ENCODE measurements at places on chromosomes 6 and 20.

DNA sequence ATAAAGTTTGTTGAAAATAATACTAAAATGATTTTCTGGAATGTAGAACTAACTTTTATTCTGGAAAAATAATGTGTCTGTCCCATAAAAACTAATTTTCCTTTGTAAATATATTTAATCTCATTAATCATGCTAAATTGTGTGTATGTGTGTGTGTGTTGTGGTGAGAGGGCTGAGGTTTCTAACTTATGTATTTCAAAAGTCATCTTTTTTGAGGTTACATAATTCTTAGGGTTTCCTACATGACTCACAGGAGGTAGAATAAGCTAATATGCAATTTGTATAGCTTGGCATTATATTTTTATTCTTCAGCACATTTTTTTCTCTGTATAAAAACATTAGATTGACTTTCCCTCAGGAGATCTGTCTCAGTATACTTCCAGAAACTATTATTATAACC, 64.1 kb upstream of the CLVS2 start:
- no peak for DNase-seq

GRCh38 chr6:113598786-113599185, 258.4 kb upstream of the MARCKS start:
- DNase-seq, result no peak

GRCh38 chr6:142631517-142632385, 313.2 kb downstream of the HIVEP2 start:
- no peak for DNase-seq

GRCh38 chr6:14660806-14661579, 543.4 kb downstream of the CD83 start:
- no peak for DNase-seq

DNA sequence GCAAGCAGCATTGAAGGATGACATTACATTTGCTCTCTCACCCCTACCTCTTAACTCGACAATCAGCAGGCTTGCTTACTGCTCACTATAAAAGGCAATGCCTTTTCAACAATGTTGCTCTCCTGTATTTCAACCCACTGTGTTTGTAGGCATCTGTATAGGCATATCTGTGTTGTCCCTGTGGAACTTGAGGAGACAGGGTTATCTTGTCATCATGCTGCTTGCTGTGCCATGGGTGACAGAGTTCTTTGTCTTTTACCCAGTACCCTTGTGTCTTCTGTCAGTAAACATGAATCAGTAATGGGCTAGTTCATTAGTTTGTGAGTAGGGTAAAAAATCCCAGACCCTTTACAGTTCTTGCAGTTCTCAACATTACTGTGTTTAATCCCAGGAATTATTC, 25.2 kb downstream of the PHF3 start:
- DNase-seq, result no peak

DNA sequence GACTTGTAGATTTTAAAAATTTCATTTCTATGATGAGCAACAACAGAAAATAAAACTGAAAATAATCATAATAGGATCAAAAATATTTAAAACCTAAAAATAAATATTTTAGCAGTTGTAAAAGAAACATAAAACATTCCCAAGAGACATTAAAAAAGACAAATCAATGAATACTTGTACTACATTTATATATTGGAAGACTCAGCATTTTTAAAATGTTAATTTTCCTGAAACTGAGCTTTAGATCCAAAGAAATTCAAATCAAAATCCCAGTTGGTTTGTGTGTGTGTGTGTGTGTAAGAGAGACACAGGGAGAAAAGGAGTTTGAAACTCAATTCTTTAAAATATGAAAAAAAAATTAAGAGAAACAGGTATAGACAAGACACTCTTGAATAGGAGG, 38.7 kb upstream of the DSE start:
- DNase-seq, result no peak

- no peak for DNase-seq
These were observed 102.3 kb upstream of the FOXP4 start for GRCh38 chr6:41443616-41444525.

DNA sequence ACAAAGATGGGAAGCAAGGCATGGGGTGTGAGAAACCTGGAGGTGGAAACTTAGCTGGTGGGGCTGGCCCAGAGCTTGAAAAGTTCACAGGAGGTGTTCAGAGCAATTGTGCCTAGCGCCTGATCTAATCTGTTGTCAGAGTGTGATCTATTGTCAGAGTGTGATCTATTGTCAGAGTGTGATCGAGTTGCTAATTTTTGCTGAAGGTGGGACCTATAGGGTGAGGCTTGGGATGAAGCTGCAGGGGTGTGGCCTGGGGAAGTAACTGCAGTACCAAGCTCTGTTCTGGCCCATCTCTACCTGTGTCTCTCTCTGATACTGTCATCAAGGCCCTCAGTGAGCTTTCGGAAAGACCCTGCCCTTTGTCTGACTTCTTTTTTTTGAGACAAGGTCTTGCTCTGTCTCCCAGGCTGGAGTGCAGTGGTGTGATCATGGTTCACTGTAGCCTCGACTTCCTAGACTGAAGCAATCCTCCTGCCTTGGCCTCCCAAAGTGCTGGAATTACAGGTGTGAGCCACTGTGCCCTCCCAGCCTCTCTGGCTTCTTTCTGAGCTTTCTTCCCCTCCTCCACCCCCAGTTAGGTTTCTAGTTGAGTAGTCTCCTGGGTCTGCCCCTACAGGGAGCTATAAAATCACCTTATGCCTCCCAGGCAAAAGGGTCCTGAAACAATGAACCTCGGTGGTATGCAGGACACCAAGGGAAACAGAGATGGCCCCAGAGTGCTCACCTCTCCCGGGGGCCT, 150.8 kb upstream of the RNF24 start:
- no peak for DNase-seq

DNA sequence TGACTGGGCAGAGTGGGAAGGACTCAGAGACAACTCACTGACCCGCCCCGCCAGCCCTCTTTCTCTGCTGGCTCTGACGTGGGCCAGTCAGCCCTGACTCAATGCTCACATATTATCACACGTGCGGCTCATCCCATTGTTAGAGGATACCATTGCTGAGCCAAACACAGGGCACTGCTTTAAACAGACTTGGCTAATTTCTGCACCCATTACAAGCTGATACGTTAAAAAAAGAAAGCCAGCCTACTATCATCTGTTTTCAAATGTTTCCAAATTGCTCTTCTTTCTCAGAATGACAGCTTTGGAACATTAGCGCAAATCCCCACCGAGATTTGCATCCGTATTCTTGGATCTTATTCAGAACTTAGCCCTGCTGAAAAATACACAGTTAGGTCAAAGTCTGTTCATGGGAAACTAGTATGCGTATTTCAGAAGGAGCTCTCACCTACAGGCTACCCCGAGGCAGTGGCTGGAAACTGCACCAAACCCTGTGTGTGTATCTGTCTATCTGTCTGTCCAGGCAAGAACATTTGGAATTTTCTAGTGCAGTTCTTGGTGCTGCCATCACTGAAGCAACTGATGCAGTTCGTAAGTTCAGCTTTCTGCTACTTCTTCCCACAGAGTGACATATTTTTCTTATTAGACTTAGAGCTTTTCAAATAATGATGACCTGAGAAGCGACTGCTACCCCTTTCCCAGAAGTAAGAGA, 32.8 kb downstream of the RAMACL start:
- no peak for DNase-seq

- DNase-seq, result no peak
These were observed 25.9 kb downstream of the TAF4 start for GRCh38 chr20:62039738-62040137.

DNA sequence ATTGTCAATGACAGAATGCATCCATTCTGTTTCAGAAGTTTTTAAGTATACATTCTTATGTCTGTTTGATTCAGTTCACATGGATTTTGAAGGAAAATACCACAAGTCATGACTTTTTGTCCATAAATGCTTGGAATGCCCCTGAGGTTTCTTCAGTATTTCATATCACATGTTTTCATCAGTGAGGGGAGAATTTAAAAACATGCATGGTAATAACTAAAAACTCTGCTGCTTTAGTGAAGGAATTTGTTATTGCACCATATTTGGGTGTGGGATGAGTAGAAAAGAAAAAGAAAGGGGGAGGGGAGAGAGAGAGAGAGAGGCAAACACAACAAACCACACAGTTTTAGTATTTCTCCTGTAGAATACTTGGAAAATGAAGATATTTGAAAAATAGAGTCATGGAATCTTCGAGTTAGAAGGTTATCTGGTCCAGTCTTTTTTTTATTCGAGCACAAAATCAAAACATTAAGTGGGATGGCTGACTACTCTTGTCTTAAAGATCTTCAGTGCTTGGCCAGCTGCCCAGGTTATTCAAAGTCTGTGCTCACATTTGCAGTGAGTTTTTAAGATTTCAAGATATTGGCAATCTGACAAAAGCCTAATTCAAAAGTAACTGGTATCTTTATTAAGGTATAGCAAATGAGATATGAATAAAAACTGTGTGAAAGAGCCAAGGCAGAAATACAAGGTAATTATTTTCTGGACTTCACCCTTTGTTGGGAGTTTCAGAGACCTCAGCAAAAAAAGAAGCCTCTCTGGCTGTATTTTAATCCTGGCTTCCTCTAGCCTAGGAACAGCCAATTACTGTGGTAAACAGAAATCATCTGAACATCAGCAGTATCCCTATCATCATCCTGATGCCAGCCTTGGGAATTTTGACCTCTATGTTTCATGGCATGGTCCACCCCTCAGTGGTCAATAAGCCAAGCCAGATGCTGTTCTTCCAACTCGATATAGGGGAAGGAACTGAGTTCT, 687.9 kb upstream of the CITED2 start:
- DNase-seq, result no peak

DNA sequence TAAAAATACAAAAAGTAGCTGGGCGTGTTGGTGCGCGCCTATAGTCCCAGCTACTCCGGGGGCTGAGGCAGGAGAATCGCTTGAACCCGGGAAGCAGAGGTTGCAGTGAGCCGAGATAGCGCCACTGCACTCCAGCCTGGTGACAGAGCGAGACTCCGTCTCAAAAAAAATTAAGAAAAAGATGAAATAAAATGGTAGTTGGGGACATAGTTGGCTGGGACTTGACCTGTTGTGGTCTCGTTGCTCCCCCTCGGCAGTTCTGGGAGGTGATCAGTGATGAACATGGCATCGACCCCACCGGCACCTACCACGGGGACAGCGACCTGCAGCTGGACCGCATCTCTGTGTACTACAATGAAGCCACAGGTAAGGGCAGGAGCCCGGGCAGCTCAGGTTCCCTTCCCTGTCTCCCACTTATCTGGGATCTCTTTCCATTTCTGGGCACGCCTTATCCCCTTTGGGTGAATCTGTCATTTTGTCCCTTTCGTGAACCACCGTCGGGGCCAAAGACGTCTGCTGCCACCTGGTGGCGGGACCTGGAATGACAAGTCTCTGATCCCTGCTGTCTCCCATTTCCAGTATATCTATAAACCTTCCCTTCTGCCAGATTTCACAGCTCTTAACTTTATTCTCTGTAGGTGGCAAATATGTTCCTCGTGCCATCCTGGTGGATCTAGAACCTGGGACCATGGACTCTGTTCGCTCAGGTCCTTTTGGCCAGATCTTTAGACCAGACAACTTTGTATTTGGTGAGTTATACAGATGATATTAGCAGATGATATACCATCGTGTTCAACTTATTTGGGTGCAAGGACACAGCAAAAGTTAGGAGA, 2.3 kb downstream of the TUBB start:
- peak; percentile 51 for DNase-seq

DNA sequence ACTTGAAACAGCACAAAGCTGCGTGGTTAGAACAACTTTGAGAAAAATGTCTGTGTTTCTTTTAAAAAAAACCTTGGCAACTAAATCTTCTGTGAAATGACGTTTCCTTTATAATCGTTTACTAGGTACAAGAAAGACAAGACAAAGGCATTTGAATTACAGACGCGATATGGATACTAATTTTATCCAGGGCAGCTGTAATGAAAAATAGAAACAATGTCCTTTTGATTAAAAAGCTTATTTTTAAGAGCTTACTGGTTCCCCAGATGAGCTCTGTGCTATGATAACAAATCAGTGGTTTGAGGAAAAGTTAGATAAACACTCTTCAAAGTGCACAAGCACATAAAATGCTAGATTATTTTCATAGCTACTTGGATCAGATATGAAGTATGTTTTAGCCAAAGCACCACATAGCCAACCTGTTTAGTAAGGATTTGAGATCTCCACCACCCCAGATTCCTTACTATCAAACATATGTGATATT, 1.6 kb upstream of the SYNCRIP start:
- DNase-seq, result no peak

DNA sequence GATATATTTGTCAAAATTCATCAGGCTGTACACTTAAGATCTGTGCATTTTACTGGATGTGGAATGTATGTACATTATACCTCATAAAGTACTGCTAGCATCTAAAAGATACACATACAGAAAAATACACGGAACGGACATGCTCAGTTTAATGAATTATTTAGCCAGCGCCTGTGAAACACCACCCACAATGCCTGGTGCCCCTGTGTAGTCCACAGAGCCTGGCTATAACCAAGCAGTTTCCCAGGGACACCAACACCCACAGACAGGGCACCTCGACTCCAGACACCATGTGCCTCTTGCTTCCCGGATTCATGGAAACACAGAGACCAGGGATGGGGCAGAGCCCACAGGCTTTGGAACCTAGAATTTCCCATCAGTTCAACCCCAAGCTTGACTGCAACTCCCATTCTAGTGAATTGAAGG, 17.4 kb upstream of the ARMC12 start:
- no peak for DNase-seq

DNA sequence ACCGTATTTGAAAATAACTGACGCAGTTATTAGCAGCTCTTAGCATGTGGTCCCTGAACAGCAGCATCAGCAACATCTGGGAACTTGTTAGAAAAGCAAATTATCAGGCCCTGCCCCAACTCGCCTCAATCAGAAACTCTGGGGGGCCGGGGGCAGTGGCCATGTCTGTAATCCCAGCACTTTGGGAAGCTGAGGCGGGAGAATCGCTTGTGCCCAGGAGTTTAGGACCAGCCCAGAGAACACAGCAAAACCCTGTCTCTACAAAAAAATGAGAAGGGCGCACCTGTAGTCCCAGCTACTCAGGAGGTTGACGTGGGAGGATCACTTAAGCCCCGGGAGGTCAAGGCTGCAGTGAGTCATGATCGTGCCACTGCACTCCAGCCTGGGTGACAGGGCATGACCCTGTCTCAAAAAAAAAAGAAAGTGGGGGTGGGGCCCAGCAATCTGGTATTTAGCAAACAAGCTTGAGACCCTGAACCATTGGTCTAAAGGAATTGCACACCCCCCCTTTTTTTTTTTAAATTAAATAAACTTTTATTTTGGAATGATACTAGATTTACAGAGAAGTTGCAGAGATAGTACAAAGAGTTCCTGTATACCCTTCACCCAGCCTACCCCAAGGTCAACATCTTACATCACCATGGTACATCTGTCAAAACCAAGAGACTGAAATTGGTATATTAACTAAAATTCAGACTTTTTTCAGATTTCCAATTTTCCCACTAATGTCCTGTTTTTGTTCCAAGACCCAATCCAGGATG, 6.7 kb downstream of the SRXN1 start:
- DNase-seq, result no peak

Data from NCI-H774 (cell line).